Epithelial cell of esophagus (primary cell): ENCODE measurements at places on chromosomes 11 and 22.

GRCh38 chr11:76337923-76338322 is 43.0 kb downstream of the THAP12 start:
- no peak for DNase-seq

GRCh38 chr11:1869427-1870325 is 16.8 kb downstream of the LSP1 start:
- DNase-seq, result no peak

DNA sequence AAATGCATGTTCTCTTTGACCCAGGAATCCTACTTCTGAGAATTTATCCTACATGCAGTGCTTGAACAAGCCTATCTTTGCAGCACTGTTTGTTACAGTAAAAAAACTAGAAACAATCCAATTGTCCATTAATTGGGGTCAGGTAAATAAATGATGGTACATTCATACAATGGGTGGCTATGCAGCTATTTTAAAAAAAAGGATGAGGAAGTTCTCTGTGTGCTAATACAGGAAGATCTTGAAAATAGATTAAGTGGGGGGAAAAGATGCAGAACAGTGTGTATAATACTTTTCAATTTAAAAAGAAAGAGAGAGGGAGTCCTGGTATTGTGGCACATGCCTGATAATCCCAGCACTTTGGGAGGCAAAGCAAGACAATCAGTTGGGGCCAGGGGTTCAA is 9.5 kb upstream of the CREB3L1 start:
- DNase-seq, result no peak

DNA sequence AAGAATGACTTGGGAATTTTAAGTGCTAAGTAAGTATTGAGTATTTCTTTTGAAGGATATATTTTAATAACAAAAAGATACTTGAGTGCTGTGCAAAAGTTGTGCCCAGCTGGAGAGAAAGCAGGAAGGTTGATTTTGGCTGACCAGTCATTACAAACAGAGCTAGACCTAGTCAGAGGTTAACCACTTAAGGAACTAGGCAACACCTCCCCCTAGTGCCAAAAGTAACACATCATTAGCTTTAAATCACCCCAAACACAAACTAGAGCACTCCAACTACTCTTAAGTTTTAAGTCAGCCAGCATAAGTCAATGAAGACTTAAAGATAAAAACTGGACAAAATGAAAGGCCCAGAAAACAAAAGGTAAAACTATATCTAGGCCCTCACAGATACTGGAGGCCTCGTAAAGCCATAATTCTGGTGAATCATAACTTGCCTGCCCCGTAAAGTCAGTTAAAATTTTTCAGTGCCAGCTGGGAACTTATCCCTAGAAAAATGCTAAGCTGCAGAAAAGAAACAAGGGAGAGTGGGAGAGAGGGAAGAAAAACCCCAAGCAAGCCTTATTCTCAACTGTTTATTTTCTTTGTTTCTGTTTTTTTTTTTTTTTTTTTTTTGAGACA is 4.6 kb downstream of the TMEM9B start:
- DNase-seq, result peak; percentile 81

DNA sequence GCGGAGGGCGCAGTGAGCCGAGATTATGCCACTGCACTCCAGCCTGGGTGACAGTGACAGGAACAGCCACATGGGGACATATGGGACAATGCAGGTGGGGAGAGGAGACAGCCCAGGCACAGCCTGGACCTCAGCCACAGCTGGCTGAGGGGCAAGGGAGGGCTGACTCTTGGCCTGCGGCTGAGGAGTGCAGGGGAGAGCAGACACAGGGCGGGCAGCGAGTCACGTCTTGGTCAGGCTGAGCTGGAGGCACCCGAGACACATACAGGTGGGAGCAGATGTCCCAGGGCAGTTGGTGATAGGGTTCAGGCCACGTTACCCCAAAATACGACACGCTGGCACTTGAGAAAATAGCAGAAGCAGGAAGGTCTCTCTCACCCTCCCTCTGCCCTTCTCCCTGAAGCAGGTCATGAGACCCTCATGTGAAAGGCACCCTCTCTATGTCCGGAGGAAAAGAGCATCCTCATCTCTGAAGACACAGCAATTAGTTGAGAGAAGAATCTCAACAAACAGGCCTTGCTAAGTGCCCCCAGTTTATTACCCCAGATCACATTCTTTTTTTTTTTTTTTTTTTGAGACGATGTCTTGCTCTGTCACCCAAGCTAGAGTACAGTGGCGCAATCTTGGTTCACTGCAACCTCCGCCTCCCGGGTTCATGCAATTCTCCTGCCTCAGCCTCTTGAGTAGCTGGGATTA is 10.5 kb downstream of the KIAA0930 start:
- peak; percentile 40 for DNase-seq

DNA sequence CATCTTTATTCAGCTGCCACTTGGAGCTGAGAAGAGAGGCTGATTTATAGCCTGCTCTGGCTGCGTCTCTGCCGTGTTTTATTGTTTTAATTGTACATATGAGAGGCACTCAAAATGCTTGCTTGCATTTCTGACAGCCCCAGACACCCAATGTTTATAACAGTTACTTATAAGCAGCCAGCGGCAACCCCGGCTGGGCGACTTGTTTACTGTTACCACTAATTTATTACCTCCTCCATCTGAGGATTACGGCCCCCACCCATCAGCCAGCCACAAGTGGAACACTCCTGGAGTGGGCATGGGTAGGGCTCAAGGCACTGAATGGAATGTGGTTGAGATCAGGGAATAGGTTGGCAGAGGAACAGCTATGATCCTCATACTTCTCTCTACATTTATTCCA is 61.2 kb downstream of the CLPB start:
- DNase-seq, result no peak

DNA sequence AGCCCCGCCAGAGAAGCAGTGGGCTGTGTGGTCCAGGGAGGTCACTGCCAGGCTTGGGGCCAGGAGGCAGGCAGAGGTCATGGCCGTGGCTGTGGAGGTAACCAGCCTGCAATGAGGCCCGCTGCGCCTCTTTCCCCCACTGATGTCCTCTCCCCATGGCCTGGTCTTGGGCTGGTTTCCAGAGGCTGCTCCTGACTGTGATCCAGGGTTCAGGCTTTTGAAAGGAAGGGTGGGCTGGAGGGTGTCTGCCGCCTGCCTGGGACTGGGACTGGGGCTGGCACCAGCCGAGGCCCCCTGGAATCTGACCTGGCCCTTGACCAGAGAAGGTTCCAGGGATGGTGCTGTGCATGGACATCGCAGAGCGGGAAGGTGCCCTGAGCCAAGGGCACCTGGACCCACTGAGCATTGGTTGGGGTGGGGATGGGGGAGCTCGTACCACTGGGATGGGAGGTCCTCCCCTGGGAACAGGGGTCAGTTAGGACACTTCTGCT is 59.6 kb upstream of the THY1 start:
- DNase-seq, result no peak

GRCh38 chr11:88484873-88485621 is 147.5 kb upstream of the CTSC start:
- peak; percentile 60 for DNase-seq

GRCh38 chr11:117761993-117762392 is 35.0 kb downstream of the DSCAML1 start:
- no peak for DNase-seq

DNA sequence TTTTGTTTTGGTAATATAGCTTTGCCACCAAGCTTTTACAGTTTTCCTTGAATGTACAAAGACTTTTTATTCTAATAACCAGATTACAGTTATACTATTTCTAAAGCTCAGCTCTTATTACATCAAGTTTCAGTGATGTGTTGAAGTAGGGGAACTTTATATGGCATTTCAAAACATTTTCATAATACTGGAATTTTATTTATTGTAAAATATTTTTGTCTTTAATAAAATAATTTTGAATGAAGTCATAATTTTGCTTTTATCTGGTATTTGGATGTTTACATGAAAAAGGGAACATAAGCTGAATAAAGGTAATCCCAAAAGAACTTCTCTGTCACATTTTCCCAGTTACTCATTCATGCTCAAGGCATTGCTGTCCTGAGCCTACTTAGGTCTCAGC is 34.7 kb downstream of the RTN3 start:
- no peak for DNase-seq

DNA sequence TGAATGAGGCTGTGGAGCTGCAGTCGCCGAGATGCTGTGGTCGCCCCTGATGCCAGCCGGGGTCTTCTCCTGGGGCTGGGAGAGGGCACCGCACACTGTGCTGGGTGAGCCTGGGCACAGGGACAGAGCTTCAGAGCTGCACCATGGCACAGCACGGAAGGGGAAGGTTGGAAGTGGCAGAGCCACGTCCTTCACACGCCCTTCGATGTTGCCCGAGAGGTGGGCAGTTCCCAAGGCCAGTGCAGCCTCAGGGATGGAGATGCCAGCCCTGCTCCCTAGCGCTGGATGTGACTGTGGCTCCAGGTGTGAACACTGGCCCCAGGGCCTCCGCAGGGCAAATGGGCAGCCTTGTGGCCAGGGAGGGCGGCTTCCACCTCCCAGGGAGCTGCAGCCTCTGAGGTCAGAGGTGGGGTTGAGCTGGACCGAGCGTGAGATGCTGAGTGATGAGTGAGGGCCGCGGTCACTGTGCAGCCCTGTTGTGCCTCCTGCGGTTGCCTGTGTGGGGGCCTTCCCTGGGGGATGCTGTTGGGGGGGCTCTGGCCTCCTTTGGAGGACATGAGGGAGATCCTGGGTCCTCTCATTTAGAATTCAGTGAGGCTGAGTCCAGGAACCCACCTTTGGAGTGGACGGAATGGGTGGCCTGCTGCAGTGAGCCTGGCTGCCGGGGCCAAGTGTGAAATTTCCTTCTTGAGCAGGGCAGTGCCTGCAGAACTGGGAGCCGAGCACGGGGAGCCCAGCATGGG is 1090.0 kb downstream of the BRD1 start:
- DNase-seq, result no peak

DNA sequence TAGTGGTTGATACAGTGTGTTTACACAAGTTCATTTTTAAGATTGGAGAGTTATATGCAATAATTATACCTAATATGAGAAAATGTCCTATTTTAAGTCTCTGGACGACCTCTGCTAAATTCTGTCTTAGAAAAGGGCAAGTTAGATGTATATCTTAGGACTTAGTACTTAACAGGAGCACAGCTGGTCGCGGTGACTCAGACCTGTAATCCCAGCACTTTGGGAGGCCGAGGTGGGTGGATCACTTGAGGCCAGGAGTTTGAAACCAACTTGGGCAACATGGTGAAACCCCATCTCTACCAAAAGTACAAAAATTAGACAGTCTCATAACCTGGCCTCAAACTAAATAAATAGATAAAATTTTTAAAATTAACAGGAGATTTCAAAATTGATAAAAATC is 27.2 kb downstream of the BSX start:
- DNase-seq, result no peak

- DNase-seq, result peak; percentile 45
Observed at GRCh38 chr11:110174645-110175310, 81.6 kb downstream of the ZC3H12C start.

DNA sequence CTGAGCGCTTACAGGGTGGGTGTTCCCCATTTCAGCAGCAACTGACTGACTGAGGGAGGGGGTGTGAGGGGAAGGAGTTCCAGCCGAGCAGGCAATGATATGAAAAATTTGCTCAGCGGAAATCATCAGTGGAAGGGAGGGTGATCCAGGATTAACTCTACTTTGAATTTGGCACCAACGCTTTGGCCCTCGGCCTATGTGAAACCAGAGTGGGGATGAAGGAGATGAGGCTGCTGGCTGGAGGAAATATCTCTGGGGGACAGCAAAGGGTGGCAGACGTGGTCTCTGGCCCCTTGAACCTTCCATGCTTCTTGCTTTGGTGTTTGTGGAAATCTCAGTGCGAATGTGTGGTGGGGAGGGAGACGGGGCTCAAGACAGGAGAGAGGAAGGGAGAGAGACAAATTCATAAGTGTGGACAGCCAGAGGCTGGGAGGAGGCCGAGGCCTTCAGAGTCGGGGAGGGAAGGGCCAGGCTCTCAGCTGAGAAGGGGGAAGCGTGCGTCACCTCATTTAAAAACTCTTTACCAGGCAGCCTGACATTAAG is 83.6 kb downstream of the FDX1 start:
- DNase-seq, result no peak

DNA sequence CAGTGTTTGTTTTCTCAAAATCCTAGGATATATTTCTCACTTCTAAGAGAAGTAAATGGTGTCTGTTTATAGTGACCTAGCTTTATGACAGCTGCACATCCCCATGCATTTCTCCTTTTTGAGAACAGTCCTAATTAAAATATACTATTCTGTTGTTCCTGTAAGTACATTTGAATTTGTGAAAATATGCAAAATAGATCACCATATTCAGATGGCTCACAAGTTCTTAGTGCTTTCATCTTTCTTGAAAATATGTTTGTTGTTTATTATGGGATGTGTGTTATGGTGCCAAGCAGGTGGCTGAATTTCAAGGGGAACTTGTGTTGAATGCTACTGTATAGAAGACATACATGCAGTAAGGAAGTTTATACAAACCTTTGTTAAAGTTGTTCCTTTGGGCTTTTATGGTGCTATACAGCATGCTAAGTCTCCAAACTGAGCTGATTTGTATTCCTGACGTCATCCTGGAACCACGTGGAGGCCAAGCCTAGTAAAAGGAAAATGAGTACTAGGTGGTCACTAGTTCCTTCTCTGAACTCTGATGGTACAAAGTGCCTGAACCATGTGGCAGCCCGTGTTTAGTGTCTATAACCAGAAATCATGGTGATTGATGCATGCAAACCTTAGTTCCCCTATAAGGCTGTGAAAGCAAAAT is 7.8 kb upstream of the VSTM5 start:
- no peak for DNase-seq

DNA sequence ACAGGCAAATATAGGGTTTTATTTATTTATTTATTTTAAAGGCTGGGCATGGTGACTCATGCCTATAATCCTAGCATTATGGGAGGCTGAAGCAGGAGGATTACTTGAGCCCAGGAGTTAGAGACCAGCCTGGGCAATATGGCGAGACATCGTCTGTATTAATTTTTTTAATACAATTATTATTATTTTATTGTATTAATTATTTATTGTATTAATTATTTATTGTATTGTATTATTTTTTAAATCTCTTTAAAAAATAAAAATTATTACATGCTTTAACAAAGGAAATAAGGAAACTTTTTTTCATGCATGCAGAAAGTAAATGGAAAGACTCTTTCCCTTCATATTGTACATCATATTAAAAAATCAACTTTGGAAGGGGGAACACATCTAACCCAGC is 3.5 kb downstream of the SCN3B start:
- no peak for DNase-seq

DNA sequence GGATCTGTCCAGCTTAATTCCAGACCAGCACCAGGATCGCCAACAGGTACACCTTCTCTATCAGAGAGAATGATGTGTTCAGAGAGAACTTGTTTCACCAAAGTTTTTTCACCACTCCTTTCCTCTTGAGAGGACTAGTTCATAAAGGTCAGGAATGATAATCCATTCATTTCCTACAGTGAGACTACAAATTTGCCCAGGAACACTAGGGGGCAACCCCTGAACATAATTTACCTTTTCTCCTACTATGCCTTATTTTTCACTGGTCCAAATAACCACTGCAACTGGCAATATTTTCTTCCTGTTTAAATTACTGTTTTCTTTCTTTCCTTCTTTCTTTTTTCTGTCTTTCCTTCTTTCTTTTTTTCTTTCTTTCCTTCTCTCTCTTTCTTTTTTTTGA is 22.5 kb downstream of the CAVIN3 start:
- no peak for DNase-seq
